ENCODE measurements at places on chromosomes 6 and 20.

- no peak for DNase-seq
These were observed 16.6 kb downstream of the ADTRP start for GRCh38 chr6:11761744-11762620.

GRCh38 chr6:33018904-33019303, 9.5 kb upstream of the HLA-DOA start:
- DNase-seq, result peak; percentile 11

GRCh38 chr6:12049165-12049564, 37.1 kb downstream of the HIVEP1 start:
- DNase-seq, result no peak

GRCh38 chr20:62156592-62157386, 13.2 kb downstream of the SS18L1 start:
- peak; percentile 47 for DNase-seq

- DNase-seq, result no peak
These were observed 1024.0 kb downstream of the GRIK2 start for GRCh38 chr6:102417368-102417998.

DNA sequence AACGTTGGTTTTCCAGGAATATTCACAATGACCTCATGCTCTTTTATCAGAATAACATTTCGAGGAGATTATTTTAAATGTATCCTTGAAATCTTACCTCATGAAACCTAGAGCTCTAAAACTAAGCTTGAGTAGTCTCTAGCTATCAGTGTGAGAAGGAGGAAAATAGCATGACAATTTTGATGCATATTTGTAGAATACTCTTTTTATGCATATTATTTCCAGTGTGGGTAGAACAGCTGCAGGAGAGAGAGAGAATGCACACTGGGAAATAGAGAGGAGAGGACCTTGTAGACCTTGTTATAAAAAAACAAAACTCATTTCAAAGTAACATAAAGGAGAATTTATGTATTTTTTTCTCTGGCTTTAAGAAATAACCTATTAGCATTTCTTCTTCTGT, 71.1 kb upstream of the VGLL2 start:
- no peak for DNase-seq

DNA sequence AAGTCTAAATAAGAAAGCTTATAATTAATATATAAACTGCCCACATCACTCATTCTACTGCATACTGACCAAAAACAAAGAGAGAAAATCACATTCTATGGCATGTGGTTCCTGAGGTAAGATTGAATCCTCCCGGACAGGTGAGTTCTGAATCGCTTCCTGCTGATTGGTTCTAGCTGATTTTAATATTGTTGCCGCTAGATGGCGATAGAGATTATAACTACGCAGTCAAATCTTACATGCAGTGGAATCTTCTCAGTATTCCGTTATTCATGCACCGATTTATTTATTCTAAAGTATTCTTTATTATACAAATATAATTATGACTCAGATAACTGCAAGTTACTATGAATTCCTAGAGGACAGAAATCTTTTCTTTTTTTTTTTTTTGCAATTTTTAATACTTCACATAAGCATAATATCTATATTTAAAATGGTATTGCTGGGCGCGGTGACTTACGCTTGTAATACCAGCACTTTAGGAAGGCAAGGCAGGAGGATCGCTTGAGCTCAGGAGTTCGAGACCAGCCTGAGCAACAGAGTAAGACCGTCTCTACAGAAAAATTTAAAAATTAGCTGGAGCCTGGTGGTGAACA, 24.2 kb upstream of the TMX4 start:
- DNase-seq, result peak; percentile 78

DNA sequence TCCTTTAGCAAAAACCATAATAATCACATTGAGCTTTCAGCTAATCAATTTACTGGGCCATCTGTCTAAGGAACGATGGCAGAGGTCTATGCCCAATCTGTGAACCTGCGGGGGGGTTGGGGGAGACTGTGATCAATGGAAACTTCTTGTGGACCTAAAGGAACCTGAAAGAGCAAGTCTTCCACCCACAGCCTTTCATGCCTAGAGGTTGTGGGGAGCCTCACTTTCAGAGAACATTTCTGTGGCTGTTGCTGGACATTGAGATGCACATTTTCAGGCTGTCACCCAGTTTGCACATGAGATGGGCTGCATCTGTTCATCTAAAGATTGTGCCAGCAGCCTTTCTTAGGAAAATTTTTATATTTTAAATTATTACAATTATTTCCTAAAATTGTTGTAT, 310.0 kb upstream of the SPTLC3 start:
- no peak for DNase-seq

- peak; percentile 90 for DNase-seq
These were observed 230.6 kb downstream of the TSHZ2 start for GRCh38 chr20:53202777-53203176.

DNA sequence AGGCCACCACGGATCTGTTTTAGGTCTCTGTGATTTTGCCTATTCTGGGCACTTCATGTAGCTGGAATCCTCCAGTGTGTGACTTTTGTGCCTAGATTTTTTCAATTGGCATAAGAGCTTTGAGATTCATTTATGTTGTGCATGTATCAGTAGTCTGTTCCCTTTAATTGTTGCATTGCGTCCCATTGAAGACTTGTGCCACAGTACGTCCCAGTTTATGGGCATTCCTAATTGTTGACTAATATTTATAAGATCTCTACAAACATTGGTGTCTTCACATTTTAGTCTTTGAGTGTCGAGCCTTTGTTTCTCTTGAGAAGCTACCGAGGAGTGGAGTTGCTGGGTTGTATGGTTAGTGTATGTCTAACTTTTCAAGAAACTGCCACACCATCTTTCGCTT, 704 bp upstream of the FAM210B start:
- peak; percentile 50 for DNase-seq

- no peak for DNase-seq
These were observed 719.7 kb upstream of the MARCKS start for GRCh38 chr6:113137426-113137825.

DNA sequence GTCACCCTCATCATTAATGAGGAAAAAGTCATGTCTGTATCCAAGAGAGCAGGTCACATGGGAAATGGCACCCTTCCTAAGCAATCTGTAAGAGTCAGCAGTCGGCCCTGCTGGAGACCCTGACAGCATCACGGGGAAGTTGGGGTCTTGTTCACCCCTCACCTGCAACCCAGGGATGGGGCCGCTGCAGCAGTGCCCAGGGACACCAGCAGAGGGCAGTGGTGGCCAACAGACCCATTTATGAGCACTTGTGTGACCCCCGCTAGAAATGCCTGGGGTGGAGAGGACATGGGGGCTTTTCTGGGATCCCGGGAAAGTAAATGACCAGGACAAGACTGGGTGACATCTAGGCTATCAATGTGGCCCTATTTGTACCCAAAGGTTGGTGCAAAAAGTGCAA, 35.9 kb downstream of the ANKRD60 start:
- DNase-seq, result no peak
